ENCODE measurements at places on chromosomes 5 and 9. TPM values are rescaled to one million over a fixed set of nuclear protein-coding genes. Genes with fewer than 3 reads are reported as not detected.

- DNase-seq, result no peak
Observed at GRCh38 chr5:154206311-154206710, 15.8 kb downstream of the GALNT10 start.

The JAK2 gene
- polyA plus RNA-seq, result 1.6 TPM

GRCh38 chr9:93822229-93822628 lies 132.9 kb downstream of the BARX1 start:
- no peak for DNase-seq

DNA sequence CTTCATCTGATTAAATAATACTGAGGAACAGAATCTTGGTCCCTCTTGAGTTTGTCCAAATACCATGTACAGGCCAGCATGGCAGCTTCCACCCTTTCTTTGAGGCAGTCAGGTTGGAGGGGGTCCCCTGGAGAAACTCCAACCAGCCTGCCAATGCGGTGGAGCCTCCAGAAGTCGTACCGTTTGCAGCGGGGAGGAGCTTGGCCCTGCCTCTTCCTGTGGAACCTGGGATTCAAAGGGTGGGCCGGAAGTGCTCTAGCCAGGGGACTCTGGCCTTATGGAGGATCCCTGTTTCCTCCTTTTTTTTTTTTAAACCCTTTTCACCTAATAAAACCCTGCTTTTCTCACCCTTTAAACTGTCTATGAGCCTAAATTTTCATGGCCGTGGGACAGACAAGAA lies 216.3 kb upstream of the ZNF608 start:
- no peak for DNase-seq

- DNase-seq, result peak; percentile 13
Observed at GRCh38 chr5:42767491-42768105, 11.0 kb downstream of the CCDC152 start.

DNA sequence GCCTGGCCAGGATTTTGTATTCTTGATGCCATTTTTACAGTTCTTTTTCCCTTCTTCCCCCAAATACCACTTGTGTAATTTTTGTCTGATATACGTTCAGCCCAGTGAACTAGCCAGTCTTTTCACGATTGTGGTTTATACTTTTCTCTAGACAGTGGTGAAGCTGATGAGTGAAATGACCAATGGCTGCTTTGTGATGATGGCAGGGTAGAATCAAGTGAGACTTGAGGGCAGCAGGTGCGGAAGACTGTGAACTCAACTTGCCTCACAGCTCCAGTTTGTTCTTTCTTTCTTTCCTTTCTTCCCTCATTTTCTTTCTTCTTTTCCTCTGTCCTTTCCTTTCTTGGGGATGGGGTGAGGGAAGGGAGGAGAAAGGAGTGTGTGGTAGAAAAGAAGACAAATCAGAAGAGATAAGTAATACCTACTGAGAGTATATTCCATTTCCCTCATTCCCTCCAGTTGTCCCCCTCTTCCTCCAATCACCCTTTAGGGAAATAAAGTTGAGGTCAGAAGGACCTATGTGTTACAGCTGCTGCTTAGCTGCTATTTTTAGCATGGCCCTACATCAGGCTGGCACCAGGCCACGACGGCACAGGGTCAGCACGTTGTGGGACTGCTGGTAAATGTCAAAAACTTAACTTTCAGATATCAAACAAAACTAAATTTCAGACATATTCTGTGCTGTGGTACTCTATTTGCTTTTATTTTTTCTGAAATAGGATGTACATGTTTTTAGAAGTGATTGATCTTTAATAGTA lies 12.3 kb downstream of the ZSWIM6 start:
- peak; percentile 33 for DNase-seq

The RIMOC1 gene
- polyA plus RNA-seq, result 7.1 TPM

DNA sequence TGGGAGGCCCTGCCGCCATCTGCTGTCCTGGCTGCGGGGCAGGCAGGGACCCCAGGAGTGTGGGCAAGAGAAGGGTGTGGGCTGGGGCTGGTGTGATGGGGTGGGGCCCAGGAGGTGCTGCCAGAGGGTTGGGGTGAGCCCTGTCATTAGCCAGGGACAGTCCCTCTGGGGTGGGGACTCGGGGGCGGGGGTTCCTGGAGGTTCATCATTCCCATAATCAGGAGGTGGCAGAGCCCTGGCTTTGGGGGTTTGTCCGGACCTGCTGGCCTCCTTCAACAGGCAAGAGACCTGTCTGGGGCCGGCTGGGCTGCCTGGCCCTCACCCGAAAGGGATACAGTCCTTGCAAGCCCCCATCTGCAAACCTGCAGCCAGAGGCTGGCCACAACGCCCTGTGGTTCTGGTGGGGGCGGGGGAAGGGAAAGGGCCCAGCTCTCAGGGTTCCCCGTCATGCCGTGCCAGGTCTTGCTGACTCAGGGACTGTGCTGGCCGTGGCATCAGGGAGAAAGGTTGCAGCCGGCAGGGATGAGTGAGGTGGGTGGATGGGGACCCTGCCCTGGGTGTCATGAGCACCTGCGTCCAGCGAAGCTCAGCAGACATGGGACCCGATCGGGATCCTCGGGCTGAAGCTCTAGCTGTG lies 65.2 kb downstream of the MRPL36 start:
- no peak for DNase-seq

The FOXD4L3 gene
- polyA plus RNA-seq, result not detected
